Activated effector memory CD4-positive, alpha-beta T cell treated with Interleukin-2 at 50 U/mL for 16 hours (primary cell): ENCODE measurements at places on chromosomes 7 and 10.

DNA sequence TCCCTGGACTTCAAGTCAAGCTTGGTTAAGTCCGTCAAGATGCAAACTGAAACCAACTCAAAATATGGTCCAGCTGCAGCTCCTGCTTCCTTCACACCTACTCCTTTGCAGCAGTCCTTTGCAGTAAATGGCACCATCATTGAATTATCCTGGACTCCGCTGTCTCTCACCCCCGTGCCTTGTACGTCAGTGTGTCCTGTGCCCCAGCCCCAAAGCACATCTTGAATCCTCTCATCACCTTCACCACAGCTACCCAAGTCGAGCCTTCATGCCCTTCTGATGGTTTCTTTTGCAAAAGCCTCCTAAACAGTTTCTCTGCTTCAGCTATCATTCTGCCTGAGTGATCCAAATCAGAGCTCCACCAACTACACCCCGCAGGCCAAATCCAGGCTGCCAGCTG lies 88.4 kb upstream of the LEP start:
- no peak for DNase-seq

DNA sequence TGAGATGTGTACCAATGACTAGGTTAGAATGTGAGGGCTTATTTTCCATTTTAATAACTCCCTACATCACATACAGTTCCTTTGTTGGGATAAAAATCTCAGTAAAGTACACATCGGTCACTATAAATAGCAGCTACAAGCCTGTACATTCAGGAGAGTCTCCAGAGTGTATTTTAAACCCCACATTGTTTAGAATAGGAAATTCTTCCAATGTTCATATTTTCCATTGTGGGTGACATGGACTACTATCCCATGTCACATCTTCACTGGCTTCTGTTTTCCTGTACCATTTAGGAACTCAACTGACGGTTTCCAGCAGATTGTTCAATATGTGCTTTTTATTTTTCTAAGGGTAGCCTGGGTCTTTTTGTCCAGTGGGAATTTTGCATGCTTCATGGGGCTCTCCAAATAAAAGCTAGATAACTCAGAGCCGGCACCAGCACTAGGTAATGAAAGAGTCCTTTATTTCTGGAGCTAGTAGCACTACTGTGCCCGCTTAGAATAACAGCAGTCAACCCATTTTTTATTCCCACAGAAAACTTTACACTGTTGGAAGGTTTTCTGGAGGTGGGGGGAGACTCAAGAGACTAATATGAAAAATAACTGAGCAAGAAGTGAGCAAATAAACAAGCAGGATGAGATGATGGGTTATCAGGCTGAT lies 100.5 kb downstream of the CALD1 start:
- no peak for DNase-seq

DNA sequence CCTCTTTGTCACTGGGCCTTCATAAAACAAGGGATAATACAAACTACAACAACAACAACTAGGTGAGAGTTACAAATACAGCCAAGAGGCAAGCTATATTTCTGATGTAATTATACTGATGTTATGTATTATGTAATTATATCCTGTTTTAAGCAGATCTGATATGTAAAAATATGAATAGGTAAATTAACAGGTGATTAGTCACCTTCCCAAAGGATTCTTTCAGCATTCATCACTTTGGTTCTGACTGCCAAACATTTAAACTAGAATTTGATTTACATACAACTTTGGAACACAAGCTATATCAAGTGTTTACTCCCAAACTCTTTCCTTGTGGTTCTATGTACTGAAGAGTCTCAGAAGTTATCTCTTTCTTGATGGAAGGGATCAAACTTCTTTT lies 53.7 kb downstream of the BEND7 start:
- no peak for DNase-seq

- no peak for DNase-seq
Measured at GRCh38 chr7:108684629-108685028, 115.0 kb downstream of the DNAJB9 start.

DNA sequence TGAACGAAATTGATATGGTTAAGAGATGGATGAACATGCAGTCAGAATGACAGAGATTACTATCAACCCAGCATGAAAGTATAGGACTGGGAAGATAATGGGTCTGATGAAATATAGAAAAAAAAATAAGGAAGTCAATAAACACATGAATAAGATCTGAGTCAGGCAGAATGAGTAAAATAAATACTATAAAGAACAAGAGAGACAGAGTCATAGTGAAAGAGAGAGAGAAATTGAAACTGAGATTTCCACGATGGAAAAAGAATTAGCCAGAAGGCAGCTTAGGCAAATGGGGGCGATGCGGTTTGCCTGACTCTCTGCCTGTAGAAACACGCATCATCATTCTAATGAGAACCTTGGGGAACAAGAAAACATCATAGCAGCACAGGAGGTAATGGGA lies 26.6 kb downstream of the SEMA3D start:
- DNase-seq, result no peak

- DNase-seq, result no peak
Measured at GRCh38 chr7:90455163-90456030, 14.0 kb upstream of the PTTG1IP2 start.

DNA sequence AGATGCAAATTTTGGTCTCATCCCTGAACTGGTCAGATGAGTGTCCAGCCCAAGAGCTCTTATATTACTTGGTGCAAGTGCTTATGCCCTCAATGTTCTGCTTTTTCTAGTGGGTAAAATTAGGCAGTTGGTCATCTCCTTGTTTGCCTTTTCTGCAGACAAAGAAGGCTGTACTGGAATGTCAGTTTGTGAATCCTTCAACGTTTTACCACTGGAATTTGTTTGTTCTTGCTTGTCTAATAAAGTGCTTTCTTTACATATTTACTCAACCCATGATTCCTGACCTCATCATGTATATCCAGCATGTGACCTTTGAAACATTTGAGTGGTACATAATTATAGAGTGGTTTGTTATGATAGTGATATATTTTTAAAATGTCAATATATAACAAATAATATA lies 232.2 kb upstream of the TEX47 start:
- no peak for DNase-seq

GRCh38 chr7:94289071-94289470 lies 105.6 kb upstream of the COL1A2 start:
- no peak for DNase-seq

GRCh38 chr10:72252972-72253371 lies 20.8 kb upstream of the DDIT4 start:
- DNase-seq, result no peak
